ENCODE measurements at places on chromosomes 6 and 20.

- no peak for DNase-seq
These were observed 690.7 kb downstream of the KIF16B start for GRCh38 chr20:15882553-15882952.

DNA sequence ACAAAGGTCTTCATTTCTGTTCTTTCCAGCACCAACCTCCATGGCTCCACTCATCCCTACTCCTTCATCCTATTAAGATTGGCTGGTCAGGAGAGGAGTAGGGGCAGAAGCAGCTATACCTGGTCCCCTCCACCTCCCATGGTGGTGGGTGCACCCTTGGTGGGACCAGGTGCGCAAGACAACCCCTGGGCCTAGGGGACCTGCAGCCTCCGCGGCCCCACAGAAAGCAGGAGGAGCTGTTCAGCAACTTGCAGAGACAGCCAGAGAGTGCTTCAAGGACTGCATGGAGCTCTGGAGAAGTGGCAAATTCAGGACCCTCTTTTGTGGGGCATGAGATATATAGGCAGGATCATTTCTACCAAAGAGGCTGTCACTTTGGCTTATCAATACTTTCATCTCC lies 9.8 kb downstream of the ULBP2 start:
- DNase-seq = no peak

GRCh38 chr20:25053255-25054031 lies 4.5 kb downstream of the ACSS1 start:
- no peak for DNase-seq

DNA sequence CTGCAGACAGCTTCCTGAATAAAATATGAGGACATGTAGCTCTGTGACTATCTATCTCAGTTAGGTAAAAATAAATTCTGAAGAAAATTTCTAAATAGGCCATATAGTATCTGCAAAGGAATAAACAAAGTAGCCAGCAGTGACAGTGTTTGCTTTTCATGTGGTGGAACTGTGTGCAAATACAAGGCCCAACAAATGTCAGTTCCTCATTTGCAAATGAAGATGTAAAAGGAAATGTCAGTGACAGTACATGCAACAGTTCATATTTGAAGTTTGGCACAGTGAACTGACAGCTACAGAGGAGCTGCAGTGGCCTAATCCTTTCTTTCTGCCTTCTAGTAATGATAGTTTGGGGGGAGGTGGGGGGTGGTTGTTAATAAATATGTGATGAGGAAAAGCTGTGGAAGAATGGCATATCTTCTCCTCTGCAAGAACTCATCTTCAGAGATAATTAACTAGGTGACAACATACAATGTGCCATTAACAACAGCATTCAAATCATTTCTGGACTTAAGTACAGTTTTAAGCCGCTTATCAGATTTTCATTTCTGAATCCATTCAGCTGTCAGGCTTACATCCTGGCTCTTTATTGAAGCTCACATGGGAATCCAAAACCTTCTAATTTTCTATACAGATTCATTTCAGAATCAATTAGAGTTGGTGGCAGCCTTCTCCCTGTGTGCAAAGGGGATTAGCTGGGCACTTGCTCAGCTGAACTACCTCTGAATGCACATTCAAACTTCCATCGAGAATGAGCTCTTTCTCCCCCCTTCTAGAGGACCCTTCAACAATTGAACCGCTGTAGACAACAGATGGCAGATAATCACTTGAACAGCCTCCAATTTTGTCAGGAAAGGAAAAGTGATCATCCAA lies 1059.0 kb upstream of the EPHA7 start:
- DNase-seq = no peak

- no peak for DNase-seq
These were observed 129.9 kb upstream of the RIPOR2 start for GRCh38 chr6:25065666-25066065.

DNA sequence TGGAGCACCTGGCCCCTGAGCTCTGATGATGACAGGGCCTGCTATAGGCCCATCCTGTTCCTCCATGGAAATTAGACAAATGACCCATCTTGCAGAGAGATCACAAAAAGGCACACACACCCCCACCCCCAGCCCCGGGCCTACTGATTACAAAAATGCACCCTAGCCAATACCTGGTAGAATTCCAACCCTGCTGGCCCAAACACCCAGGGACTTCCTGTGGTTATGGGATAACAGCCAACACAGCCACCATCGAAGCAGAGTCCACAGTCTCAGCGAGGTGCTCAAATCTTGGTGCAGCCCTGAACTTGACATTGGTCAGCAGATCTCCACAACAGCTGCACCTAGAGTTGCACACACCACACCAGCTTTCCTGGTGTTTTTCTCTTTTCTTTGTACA lies 17.0 kb downstream of the NCR2 start:
- no peak for DNase-seq

- no peak for DNase-seq
These were observed 75.6 kb upstream of the GNRH2 start for GRCh38 chr20:2967841-2968240.

DNA sequence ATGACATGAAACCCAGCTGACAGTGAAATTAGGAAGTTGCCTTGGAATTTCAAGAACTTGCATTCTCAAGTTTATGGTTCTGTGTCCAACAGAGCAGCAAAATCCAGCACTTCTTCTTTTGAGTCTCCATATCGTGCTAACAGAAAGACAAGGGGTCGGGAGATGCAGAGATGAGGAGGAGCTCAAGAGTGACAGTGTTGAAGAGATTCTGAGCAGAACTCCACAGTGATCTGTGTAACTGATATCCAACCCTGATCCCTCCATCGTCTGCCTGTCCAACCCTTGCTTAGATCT lies 21.2 kb upstream of the BTN1A1 start:
- DNase-seq = no peak

- no peak for DNase-seq
These were observed 419.7 kb downstream of the CD109 start for GRCh38 chr6:74115674-74116073.

DNA sequence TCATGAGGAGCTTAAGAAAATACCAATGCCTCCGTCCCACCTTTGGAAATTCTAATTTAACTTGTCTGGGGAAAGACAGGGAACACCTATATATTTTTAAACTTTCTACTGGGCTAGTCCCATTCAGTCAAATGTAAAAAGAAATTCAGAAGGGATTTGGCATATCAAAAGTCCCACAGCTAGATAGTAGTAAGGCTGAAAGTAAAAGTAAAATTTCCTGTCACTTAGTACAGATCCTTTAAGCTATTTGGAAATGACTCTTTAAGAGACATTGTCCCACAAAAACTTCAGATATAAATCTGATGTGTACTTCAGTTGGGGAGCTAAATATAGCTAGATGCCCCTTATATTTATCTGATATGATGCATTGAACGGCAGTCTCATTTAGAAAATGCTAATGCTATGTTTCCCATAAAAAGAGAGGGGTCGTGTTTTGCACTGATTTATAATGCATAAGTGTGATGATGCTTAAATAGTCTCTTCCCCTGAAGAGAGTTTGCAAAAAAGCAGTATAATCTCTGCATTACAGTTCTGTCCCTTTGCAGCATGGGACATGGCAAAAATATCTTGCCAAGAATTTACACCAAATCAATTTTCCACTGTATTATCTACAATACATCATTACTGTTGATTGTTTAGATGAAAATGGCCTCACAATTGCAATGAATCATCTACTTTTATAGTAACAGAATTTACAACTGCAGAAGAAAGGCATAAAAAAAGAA lies 860.8 kb upstream of the MAP3K7 start:
- no peak for DNase-seq

DNA sequence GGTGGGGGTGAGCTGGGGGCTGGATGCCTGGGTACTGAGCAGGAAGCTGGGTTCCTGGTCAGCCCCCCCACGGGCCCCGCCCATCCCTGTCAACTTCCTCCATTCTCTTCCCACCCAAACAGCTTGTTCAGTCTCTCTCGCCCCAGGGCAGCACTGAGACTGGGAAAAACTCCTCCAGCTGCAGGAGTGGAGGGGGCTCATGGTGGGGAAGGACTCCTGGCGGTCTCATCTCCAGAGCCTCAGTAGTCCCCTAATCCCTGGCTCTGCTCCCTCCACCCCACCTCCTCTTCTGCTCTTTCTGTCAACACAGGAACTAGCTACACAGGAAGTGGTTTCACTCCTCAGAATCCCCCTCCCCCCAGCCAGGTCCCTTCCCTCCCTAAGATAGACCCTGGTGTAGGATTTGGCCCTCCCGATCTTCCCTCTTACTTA lies at the start of gene GPSM3:
Gene GPSM3, minus strand, starts transcription at position 36 of the 432 bp plus-strand sequence. CDS start 130 bp downstream, outside the sequence.
- DNase-seq = peak; percentile 34

GRCh38 chr20:21677781-21678180 lies 27.7 kb upstream of the PAX1 start:
- DNase-seq = no peak

DNA sequence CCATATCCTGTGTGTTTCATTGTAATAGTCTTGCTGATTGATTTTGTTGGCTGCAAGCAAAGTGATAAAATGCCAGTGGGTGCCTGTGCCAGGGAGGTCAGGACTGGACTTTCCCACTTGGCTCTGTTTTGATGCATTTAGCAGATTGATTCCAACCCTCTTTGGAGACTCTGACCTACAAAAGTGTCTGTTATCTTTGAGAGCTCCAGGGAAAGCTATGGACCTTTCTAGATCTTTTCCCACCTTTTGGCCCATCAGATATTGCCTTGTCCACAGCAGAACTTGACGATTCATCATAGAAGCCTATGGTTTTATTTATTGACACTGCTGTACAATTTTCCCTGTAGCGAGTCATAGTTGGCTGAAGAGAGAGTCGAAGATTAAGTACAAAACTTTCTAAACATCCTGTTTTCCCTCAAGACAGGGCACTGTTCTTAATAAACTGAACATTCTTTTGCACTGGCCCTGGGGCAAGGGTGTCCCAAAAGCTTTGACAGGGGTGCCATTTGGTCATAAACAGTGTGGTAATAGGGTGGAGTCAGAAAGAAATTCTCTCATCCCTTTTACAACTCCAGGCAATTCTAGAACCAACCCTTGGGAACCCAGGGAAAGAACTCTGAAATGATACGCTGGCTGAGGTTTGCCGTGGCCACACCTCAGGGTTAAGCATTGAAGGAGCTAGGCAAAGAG lies 53.7 kb downstream of the E2F3 start:
- no peak for DNase-seq

DNA sequence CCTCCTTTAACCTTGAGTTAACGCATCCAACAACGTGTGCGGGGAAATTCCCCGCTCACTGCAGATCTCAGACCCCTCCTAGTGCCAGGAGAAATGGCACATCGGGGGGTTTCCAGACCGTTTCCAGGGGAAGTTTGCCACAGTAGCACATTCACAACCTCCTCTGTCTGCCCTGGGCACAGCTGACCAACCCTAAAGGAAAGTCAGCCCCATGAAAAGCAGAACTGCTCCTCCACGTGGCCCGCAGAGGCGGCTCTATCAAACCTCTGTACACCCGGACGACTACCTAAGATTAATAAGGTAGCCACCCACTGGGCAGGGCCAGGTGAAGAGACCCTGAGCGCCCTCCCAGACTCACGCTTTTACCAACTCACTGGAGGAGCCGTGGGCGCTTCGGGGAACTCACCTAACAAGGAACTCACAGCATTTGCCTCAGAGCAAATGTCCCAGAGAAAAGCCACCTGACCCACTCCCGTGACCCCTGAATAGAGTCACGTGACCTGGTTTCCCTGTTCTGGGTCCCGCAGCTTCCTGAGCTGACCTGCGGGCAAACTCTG lies 93.1 kb downstream of the PRND start:
- no peak for DNase-seq

DNA sequence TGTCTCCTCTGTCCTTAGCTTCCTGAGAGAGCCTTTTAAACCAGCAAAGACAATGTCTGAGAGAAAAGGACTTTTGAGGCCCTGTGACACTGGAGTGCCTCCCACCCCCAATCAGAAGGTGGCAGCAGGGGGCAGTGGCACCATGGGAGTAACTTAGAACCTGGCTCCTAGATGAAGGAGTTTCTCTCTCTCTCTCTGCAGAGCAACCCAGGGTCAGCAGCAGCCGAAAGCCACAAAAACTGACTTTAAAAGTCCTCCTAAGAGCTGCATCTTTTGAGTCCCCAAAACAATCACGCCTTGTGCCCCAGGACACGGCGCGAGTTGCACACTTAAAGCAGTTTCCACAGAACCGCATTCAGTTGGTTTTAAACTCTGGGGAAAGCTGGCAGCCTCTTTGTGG lies 5.3 kb upstream of the TCP11 start:
- DNase-seq = no peak

DNA sequence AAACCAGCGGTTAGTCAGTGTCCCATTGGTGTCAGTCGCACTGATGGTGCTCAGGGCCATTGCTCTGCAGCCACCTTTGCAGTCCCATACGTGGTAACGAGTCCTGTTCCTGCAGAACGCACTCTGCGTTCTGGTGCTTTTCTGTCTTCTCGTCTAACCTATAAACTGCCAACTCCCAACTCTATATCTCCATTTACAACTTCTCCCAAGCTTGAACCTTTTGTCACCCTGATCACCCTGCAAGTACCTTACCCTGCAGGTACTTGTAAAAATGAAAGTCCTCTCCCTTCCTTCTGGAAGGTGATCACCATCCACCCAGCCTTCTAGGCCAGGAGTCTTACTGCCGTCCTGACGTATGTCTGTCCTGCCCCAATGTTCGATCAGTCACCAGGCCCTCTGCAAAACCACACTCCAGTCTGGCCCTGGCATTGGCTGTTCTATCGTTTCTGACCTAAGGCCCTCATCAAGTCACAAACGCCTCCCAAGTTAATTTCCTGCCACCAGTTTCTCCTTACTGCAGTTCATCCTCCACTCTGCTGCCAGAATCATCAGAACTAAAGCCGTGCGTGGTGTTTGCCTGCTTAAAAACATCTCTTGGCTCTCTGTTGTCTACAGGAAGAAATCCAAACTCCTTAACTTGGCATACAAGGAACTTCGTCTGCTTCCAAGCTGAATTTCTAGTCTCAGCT lies 7.9 kb downstream of the RREB1 start:
- no peak for DNase-seq

DNA sequence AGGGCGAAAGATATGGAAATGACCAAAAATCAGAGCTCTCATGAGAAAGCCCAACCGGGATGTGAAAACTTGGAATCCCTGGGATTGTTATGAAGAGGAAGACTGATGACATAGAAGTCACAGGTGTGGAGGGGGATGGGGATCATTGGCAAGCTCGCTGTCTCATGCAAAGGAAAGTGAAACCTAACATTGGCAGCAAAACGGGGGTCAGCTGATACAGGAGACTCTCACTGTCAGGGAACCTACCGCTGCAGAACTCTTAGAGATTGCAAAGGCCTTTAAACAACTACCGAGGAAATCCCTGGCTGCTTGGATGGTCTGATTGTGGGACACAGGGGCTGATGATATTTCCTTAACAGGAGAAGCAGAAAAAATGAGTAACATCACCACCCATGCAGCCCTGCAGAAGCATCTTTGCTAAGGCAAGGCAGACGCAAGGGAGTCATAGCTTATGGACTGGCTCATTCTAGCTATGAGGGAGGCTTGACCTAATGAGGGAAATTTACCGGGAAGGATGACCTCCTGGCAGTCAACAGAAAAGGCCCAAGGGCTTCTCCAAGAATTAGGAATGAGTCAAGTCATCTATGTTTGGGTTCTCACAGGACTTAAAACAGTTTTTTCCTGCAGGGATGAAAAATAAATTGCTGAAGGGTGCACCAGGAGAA lies 7.0 kb downstream of the MUC21 start:
- DNase-seq = no peak

DNA sequence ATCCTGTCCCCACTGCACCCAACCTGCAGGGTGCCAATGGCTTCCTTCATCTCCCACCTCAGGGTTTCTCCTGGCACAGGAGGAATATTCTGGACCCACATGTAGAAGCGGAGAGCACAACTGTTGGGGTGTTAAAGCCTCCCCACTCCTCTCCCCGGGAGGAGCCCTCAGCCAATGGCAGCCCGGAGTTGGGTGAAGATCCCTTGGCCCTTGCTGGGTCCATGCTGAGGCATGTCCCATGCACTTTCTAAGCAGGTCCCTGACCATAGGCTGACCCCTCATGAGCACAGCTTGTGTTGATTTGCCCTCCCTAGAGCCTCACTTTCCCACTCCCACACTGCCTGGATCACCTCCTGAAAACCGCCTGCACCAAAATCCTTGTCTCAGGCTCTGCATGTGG lies 97.2 kb upstream of the PMEPA1 start:
- no peak for DNase-seq
